ENCODE measurements at places on chromosomes 5 and 9. TPM values are rescaled to one million over a fixed set of nuclear protein-coding genes. Genes with fewer than 3 reads are reported as not detected.

NUP155 gene
- polyA plus RNA-seq = 3.3 TPM

DNA sequence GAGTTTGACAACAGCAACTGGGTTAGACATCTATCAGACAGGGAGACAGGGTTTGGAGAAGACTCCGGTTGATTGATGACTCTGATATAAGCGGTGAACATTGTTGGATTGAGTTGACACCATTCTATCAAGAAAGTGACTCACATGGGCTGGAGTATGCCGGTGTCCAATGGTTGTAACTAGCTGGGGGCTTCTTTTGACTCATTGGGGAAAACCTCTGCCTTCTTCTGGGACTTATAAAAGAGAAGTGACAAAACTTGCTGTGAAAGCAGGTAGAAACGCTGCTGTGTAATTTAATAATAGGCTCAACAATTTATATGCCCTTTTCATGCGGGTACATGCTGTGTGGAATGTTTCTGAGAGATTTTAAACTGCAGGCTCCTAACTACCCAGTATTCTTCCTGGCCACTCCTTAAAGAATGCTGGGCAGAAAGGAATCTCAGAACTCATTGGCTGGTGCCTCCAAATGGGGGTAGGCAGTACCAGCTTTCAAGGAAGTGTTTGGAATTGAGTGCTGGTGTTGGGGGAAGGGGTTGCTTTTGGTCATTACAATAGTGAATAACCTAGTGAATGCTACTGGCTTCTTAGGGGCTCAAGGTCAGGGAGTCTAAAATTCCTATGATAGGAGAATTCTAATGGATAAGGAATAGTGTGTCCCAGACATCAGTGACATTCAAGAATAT lies 43.9 kb downstream of the FYB1 start:
- no peak for DNase-seq

GRCh38 chr5:132251220-132251725 lies 6.2 kb upstream of the PDLIM4 start:
- DNase-seq = no peak

DNA sequence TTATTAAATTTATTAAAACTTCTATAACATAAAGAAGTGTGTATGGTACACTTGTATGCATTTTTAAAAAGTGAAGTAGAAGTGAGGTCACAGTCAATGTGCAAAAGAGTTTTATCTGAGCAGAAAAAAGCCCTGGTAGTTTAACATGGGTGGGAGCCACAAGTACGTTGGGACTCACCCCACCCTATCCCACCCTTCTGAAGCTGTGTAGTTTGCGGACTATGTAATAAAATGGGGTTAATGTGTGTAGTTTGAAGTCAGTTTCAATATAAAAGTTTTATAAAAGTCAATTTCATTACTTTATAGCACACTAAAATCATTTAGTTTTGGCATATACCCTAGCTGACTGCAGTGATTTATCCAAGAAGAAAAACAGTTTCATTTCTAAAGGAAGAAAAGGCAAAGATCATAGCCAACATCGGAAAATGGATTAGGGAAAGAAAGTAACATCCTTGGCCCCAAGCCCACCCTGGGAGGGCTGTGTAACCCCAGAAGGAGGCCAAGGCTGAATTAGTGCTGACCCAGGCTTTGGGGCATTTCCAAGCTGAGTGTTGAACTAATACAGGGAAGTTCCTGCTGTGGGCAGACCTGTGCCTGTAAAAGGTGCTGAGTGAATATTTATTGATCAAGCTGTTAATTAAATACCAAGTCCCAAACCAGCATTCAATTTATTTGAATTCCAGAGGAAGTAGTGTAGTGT lies 398.6 kb upstream of the ADAMTSL1 start:
- DNase-seq = no peak

GRCh38 chr5:158462349-158463114 lies 603.6 kb upstream of the CLINT1 start:
- DNase-seq = no peak

ACTBL2 gene
- polyA plus RNA-seq = not detected

SLC2A8 gene
- 18.9 TPM for polyA plus RNA-seq

GRCh38 chr9:93219692-93220091 lies 35.8 kb downstream of the WNK2 start:
- DNase-seq = no peak

DNA sequence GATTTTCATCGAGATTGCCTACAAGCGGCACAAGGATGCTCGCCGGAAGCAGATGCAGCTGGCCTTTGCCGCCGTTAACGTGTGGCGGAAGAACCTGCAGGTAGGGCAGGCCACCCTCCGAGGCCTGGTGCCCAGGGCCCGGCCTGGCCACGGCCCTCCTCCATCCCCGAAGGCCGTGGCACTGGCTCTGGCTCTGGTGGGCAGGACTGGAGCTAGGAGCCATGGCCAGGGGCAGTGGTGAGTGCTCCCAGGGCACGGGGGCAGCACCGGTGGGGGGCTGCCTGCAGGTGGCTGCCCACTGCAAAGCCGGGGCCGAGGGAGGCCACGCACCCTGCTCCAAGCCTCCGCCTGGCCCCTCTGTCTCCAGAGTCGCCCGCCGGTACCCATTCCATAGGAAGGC lies 6.0 kb downstream of the LRRC26 start:
- no peak for DNase-seq

GRCh38 chr9:104843644-104844240 lies 79.8 kb downstream of the NIPSNAP3B start:
- DNase-seq = no peak

GRCh38 chr9:81522716-81523551 lies 166.4 kb downstream of the TLE1 start:
- DNase-seq = peak; percentile 16

- DNase-seq = no peak
Observed at GRCh38 chr5:52837068-52837467, 49.4 kb downstream of the ITGA1 start.

DNA sequence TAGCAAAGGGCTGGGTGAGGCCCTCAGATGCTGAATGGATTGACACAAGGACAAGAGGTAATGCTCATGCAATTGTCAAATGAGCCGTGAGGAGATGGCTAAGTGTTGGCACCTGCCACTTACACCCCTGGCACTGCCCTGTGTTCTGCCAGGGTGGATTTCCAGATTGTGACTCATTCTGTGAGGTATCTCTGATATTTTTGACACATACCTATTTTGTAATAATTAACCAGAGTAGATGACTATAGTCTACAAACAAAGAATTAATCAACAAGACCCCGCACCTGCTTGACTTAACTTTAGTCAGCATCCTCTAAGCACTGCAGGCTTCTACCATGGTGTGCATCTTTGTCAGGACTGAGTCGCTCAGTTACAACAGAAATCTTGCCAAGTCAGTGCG lies 200.8 kb downstream of the DIRAS2 start:
- DNase-seq = no peak

PCDHB12 gene
- polyA plus RNA-seq = 0.46 TPM

KIF4B gene
- polyA plus RNA-seq = not detected

- peak; percentile 30 for DNase-seq
Observed at GRCh38 chr5:139848508-139849100, 53.0 kb downstream of the PSD2 start.

GRCh38 chr9:32581512-32582143 lies 8.7 kb upstream of the NDUFB6 start:
- DNase-seq = peak; percentile 12

DNA sequence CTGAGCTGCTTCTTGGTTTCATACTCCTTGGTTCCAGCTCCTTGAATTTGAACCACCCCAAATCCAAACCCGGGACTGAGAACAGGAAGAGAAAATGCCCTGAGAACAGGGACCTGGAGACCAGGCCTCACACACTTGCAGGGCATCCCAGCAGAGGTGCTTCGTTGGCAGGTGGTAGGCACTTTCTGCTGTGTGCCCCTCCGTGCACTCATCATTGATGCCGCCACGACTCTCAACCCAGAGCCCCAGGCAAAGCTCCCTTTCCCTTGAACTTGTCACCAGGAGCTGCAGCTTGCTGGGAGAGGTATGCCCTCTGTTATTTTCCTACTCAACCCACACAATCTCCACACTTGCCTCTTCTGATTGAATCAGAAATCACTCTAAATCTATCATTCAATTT lies 217.8 kb upstream of the IRX1 start:
- DNase-seq = no peak

ACOT12 gene
- polyA plus RNA-seq = not detected

DNA sequence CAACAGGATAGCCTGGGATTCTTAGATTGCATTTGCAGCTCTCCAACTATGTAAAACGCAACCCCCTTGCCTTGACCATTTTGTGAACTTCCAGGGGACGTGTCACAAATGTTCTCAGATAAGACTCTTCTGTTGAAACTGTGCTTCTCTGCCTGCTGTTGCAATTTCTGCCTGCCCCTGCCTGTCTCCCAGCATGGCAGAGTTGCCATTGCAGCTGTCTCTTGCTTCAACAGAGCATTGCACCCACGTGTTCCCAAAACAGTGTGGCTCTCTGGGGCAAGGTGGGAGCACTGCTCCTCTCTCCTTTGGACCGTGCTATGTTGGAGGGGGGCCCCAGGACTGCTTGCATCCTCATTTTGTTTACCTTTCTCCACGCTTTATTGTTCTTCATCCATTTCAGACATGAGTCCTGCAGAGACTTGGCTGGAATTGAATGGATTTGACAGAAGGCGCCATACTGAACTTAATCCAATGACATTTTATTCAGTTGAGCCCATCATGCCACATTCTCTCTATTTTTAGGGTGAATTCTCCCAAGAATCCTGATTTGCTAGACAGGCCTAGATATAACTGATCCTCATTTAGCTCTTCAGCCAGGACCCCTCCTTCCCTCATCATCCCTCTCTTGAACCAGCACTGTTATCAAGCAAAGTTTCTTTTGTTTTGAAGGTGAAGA lies 90.7 kb downstream of the MAT2B start:
- DNase-seq = no peak

DNA sequence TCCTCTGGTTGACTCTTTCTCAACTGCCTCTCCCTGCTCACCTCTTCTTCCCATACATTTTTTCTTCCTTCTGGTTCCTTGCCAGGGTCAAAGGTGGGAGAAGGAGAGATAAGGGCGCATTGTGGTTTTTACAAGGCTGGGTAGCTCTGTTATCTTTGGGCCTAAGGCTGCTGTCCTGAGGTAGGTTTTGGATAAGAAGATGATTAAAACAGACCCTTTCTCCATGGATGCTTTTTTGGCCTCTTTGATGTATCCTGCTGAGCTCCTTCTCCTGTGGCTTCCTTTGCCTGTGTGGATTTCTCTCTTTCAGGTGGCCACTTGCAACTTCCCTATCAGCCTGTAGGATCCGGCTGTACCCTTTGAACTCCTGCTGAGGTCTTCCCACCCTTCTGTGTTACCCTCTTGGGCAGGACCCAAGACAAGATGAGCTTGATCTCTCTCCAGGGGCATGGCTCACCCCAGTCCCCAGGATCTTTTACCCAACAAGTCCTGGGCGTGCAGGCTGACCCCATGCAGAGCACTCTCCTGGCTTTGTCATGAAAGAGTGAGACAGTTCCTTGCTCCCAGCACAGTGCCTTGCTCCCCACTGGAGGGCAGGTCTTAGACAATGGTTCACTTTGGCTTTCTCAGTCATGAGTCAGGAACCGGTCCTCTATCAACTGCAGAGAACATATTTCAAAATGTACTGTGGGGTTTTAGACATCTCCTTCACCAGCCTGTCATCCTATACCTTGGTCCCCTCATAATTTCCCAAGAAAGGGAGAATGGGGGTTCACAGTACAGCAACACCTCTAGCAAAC lies 197.9 kb downstream of the TLE4 start:
- DNase-seq = no peak

- no peak for DNase-seq
Observed at GRCh38 chr5:125181159-125181558, 434.7 kb upstream of the ZNF608 start.

DNA sequence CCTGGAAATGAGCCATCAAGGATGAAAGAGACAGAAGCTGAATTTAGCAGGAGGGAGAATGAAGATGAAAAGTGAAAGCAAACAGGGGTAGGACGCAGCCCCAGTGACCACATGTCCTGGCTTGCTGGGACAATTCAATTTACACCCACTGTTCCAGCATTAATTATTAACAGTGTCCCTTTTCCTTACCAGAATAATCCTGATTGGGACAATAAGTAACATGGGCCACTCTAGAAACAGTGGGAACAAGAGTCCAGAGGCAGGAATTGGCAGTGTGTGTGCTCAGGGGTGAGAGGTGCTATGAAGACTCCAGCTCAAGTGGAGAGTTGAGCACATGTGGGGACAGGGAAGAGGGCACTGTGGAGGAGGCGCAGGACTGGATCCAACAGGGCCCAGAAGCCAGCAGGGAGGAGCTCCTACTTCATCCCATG lies 147.1 kb downstream of the C5orf15 start:
- DNase-seq = no peak

DNA sequence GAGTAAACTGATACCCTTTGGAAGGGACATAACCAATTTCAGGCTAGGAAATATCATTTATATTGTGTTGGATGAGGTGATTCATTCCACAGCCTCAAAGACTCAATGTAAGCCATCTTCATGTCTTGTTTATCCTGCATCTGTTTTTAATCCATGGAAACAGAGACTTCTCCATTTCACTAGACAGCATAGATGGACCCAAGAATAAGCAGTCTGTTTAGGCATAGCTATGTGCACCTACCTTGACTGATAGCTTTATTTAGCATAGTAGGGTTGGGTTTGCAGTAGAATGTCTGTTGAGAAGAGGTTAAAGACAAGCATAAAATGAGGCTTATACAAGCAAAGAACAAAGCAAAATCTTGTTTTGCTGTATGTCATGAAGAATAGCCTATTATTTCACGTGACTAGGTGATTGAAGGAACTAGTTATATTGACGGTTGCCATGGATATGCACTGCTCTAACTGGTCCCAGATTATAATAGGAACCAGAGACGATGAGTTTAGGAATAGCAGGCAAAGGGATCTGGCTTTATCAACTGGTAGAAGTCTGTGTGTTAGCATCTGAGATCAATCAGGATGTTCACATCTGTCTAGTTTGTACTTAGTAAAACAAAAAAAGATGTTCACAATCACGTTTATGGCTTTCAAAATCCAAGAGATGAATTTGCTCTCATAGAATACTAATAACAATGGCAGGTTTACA lies 154.8 kb upstream of the KLF9 start:
- no peak for DNase-seq

- no peak for DNase-seq
Observed at GRCh38 chr5:1743061-1743768, 56.4 kb downstream of the MRPL36 start.

SH3GLB2 gene
- polyA plus RNA-seq = 188 TPM

GRCh38 chr9:113993838-113994540 lies 84.1 kb downstream of the AMBP start:
- DNase-seq = peak; percentile 96

DNA sequence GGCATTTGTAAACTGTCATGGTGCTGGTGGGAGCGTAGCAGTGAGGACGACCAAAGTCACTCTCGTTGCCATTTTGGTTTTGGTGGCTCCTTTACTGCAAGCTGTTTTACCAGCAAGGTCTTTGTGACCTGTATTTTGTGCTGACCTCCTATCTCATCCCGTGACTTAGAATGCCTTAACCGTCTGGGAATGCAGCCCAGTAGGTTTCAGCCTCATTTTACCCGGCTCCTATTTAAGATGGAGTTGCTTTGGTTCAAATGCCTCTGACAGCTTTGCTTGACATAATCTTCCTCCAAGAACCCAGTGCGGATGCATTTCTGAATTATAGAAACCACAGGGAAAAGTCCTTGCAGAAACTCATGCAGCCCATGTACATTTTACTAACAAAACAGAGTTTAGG lies 3.9 kb upstream of the RASGRF2 start:
- no peak for DNase-seq

- DNase-seq = peak; percentile 47
Observed at GRCh38 chr9:21964925-21965385, 29.2 kb downstream of the CDKN2A start.

AQP7 gene
- 7.1 TPM for polyA plus RNA-seq

- no peak for DNase-seq
Observed at GRCh38 chr9:132002643-132003318, 76.9 kb downstream of the MED27 start.

Data from pancreas (tissue), 10 donors.